ENCODE measurements at places on chromosomes 5 and 9. TPM values are rescaled to one million over a fixed set of nuclear protein-coding genes. Genes with fewer than 3 reads are reported as not detected.

DNA sequence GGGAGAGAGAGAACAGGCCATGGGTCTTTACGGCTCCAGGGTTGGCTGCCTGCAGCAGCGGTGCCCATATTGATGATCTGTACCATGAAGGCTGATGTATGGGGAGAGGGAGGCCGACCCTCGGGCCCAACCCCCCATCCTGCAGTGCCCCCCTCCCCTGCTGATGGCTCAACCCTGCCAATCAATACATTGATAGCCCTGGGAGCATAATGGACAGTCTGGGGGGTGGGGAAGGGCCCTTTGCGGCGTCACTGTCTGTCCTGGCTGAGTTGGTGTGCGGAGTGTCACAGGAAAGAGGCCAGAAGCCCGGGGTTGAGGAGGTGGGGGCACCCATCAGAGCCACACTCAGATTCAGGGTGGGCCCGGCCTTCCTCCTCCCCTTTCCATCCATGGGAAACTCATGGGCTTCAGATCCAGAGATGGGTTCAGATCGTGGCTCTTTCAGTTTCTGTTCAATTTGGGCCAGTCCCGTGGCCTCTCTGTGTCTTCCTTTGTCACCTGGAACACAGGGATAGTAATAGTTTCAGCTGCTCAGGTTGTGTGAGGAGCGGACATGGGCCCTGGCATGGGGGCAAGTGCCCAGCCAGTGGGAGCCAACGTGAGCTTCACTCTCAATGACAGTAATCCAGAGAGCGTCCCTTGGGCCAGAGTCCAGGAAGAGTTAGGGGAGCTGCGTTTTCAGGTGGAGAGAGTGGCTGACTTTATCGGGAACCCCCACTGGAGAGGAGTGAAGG is 9.5 kb downstream of the FGF18 start:
- DNase-seq: no peak

DNA sequence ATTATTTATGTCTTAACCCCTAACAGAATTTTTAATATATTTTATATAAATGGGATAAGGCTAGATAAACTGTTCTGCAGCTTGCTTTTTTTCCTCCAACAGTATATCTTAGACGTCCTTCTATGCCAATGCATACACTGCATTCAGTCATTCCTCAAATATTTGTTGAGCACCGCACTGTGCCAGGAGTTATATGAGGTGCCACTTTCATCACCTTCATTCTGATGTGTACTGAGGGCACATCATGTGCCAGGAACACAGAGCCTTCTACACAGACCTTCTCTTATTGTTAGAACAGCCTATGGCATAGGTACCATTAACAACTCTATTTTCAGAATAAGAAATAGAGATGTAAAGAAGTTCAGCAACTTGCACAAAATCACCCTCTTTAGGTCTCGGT is 570.1 kb downstream of the CDK5RAP2 start:
- DNase-seq: no peak

- no peak for DNase-seq
Observed at GRCh38 chr5:135110785-135111596, 77.0 kb upstream of the PITX1 start.

DNA sequence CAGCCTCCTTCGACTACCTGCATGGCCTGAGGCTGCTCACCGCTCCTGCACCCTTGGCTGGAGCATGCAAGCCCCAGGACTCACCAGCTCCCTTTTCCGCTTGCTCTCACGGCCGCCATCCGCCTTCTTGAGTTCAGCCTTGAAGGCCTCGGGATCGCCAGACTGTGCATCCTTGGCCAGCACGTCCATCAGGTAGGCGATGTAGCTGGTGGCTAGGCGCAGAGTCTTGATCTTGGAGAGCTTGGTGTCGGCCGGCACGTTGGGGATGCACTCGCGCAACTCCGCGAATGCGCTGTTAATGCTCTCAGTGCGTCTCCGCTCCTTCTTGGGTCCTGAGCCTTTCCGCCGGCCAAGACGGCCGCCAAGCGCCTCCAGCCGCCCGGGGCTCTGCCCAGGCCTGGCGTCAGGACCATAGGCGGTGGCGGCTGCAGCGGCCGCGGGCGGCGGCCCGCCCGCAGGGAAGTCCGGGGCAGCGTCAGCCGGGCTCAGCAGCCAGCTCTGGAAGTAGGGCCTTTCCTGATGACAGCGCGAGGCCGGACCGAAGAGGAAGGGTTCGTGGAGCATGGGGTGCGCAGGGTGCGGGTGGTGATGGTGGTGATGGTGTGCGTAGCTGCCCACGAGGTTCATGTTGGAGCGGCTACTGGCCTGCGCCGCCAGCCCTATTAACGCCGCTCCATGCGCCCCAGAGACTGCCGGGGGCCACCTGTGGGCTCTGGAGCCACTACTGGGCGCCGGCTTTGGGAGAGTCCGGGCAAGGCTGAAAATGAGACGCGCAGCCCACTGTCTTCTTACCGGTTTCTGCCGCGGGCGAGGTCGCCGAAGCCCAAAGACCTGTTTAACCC is 424 bp downstream of the HAND1 start:
- no peak for DNase-seq

PTGER4 gene
- polyA plus RNA-seq: 6.7 TPM

ZBTB6 gene
- polyA plus RNA-seq: 4.3 TPM

TMEM174 gene
- not detected for polyA plus RNA-seq

Measured in small intestine (tissue), 16 donors.